ENCODE measurements at places on chromosomes 5 and 9. TPM values are rescaled to one million over a fixed set of nuclear protein-coding genes. Genes with fewer than 3 reads are reported as not detected.

Gene CERT1
- total RNA-seq, result 30.6 TPM

Gene ST6GALNAC4
- total RNA-seq, result 44.5 TPM

Gene GABRA1
- total RNA-seq, result not detected

Gene TIFAB
- not detected for total RNA-seq

Gene TPRN
- total RNA-seq, result 9.0 TPM

Gene CCL28
- 18.3 TPM for total RNA-seq

Gene BAAT
- total RNA-seq, result not detected

Gene SNCAIP
- not detected for total RNA-seq

Gene ANKRD34B
- total RNA-seq, result not detected

Gene PBX3
- total RNA-seq, result 21.4 TPM

Gene FAM120A
- 138 TPM for total RNA-seq

Gene GOLPH3
- total RNA-seq, result 86.7 TPM

Gene CXXC5
- total RNA-seq, result 4.7 TPM

Gene ANKS6
- 18.5 TPM for total RNA-seq

Gene CDH9
- total RNA-seq, result not detected

Gene SOX30
- not detected for total RNA-seq

Gene ROR2
- total RNA-seq, result not detected

Gene TICAM2
- total RNA-seq, result 11.1 TPM

Gene MPDZ
- total RNA-seq, result not detected

Gene SLC45A2
- total RNA-seq, result 0.56 TPM
